ENCODE measurements at places on chromosomes 1 and 21.

DNA sequence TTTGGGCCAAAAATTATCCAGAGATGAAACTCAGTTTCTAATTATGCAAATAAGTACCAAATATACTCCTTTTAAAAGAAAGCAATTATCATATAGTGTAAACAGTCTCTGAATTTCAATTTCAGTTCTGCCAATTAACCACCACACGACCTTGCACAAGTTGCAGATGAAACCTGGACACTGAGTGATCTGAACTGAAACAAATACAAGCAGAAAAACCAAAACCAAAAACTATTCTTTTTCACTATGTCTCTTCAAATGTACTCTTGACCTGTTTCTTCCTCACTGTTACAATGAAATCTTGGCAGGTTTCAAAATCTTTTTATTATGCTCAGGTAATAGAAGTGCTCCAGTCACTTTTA lies 79.2 kb downstream of the TYW3 start:
- DNase-seq = no peak

GRCh38 chr1:6587261-6588005 lies 7.6 kb downstream of the ZBTB48 start:
- DNase-seq = peak; percentile 71

GRCh38 chr1:68321084-68321685 lies 88.9 kb upstream of the WLS start:
- no peak for DNase-seq

GRCh38 chr1:35173909-35174540 lies 18.9 kb downstream of the SFPQ start:
- no peak for DNase-seq

DNA sequence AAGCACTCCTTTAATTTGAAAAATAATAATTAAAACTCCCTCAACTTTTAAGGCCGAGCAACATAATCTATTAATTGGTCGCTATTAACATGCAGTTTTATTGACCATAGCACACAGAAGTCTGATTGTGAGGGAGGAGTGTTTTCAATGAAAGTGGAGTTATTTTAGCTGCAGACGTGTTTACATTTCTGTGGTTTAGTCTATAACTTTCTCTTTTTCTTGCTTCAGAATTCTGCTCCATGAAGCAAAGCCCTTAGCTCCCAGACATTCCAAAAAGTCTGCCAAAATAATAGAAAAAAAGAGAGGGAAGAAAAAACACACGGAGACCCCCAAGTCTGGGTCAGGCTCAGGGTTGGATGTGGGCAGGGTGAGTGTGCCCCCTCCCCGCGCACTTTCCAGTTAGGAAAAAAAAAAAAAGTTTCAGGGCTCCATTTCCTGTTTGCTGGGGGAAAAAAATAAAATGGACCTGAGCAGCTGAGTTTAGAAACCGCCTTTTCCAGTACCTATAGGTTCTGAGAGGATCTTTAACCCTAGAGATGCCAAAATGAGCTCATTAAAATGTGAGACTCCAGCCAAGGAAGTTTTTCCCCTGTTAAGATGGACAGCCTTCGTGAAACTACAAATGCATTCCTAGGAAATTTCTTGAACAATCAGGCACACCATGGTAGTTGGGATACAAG lies 143.7 kb upstream of the ETS2 start:
- DNase-seq = no peak

- DNase-seq = no peak
These were observed 51.4 kb upstream of the GREM2 start for GRCh38 chr1:240663169-240663879.
